CMK (cell line): ENCODE measurements at places on chromosomes 12 and 14.

- no peak for DNase-seq
Observed at GRCh38 chr12:103751171-103751570, 89.9 kb downstream of the NT5DC3 start.

- DNase-seq, result no peak
Observed at GRCh38 chr14:49092345-49092744, 493.8 kb downstream of the RPS29 start.

GRCh38 chr14:31252865-31253264 is 45.3 kb upstream of the HECTD1 start:
- DNase-seq, result no peak

DNA sequence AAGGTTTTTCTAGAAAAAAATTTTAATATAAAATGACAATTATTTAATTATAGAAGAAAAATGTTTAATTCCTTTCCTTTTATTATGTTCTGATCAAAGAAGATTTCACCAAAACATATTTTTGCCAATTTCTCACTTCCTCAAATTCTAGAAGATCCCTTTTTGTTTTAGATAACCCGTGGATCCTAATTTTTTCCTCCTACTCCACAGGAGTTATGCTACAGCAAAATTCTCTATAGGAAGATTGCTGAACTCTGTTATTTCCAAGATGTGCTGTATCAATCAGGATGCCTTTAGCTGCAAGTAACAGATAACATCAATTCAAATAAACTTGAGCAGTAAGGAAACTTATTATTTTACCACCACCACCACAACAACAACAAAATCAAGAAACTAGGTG is 3.8 kb upstream of the SNX6 start:
- no peak for DNase-seq

- no peak for DNase-seq
Observed at GRCh38 chr12:79517363-79517762, 173.4 kb downstream of the PAWR start.

GRCh38 chr14:95510804-95511203 is 5.6 kb downstream of the SYNE3 start:
- no peak for DNase-seq
